Activated effector memory CD4-positive, alpha-beta T cell treated with anti-CD3 and anti-CD28 coated beads, Interleukin-2, amount 50 U/mL, for 16 hours (primary cell): ENCODE measurements at places on chromosomes 13 and 19.

DNA sequence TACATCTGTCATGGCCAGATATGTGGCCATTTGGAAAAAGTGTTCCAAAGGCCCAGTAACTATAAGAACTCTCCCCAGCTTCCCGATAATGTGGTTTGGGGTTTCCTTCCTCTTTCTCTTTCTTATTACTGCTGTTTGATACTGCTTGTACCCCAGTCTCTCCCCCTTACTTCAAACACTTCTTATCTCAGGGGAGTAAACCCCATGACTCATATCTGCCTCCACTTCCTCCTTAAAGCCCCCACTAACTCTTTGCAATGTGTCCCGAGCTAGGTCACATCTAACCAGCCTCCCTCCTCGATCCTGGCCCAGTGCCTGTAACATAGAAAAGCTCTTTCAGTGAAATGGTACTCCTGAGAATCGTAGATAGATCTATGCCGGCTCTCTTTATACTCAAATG is 82.4 kb upstream of the STARD13 start:
- no peak for DNase-seq

- no peak for DNase-seq
Measured at GRCh38 chr19:30419568-30420180, 47.5 kb downstream of the ZNF536 start.

DNA sequence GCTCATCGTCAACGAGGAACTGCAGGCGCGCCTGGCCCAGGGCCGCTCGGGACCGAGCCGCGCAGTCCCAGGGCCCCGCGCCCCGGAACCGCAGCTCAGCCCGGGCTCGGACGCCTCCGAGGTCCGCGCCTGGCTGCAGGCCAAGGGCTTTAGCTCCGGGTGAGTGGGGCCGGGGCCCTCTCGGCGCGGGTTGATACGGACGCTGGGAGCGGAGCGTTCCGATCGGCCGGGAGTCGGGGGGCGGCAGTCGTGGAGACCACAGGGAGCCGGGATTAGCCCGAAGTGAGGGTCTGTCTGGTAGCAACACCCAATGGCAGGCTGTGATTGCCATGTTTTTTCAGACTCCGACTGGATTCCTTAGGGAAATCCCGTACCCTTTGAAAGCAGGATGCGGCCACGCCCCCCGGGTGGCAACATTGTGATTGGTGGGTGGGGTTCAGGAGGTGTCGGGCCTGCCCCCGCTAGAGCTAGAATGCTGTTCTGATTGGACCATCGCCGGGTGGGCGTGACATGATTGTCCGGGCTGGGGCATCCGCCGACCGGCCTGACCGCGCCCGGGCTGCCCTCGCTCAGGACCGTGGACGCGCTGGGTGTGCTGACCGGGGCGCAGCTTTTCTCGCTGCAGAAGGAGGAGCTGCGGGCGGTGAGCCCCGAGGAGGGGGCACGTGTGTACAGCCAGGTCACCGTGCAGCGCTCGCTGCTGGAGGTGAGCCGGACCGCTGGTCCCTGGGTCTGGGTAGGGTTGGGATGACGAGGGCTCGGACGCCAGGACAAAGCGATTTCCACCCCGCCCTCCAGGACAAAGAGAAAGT is 11.3 kb downstream of the EPS8L1 start:
- DNase-seq, result peak; percentile 85

DNA sequence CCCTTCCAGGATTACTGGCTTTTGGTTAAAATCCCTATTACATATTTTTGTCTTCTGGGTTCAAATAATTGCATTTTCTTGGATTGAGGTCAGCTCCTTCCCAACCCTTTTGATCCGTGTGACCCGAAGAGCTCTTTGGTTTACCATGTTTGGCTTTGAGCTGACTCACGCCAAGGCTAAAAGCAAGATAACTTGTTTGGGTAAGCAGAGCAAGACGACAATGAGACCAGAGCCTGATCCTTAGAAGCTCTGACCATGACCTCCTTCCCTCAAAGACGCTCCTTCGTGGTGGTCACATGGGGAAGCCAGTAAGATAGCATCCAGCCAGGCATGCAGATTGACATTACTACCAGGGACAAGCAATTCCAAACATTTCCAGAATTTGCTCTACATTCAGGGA is 153.8 kb downstream of the DCT start:
- no peak for DNase-seq

GRCh38 chr13:80235166-80235966 is 105.6 kb downstream of the SPRY2 start:
- DNase-seq, result no peak

DNA sequence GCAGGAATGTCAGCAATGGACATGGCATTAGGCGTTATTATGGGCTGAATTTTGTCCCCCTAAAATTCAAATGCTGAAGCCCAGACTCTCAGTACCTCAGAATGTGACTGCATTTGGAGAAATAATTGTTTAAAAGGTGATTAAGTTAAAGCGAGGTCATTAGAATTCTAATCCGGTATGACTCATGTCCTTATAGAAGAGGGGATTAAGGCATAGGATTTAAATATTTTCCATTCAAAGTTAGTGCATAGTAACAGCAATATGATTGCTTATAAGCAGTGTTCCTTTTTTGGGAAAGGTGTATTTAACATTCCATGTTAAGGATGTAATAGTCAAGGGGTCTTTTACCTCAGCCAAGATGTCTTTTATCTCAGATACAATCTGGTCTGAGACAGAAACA is 95.5 kb downstream of the NHLRC3 start:
- no peak for DNase-seq

- no peak for DNase-seq
Measured at GRCh38 chr13:73656863-73657262, 477.3 kb downstream of the KLF12 start.

- no peak for DNase-seq
Measured at GRCh38 chr13:39448834-39449233, 154.2 kb downstream of the LHFPL6 start.

DNA sequence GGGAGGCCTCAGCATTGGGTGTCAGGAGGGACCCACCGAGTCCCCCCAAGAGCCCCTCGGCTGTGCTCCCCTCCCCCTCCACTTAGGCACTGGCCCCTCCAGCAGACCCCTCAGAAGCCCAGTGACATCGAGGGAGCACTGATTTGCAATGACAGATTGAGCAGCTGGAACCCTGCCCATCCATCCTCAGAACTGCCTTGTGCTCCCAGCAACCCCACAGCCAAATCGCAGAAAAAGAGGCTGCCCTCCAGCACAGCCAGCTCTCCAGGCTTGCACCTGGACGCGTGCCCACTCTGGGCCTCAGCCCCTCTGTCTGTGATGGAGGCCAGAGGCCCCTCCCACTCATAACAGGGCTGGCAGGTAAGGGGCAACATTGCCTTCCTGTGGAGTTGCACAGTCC is 123.2 kb upstream of the VSTM2B start:
- DNase-seq, result no peak

- peak; percentile 72 for DNase-seq
Measured at GRCh38 chr13:100131863-100132574, 43.1 kb downstream of the PCCA start.

GRCh38 chr13:79659121-79659521 is 178.2 kb downstream of the NDFIP2 start:
- DNase-seq, result no peak

GRCh38 chr13:38922170-38922569 is 68.5 kb downstream of the STOML3 start:
- no peak for DNase-seq

- no peak for DNase-seq
Measured at GRCh38 chr19:48760504-48761205, 5.3 kb downstream of the FGF21 start.

DNA sequence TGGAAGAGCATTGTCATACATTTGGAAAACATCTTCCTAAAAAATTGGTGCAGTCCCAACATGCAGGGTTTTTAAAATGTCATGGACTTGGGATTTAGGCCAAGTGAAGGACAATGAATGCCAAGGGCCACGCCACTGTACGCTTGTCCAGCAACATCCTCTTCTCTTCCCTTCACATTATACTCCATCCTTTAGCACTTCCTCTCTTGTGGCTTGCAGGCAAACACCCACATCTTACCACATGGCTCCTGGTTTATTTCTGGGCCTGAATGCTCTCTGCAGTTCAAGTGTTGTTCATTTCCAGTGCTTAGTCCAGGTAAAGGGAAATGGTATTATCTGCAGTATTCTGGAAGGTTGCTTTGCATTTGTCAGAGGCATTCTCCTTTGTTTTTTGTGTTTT is 45.0 kb downstream of the CBY2 start:
- DNase-seq, result no peak

- no peak for DNase-seq
Measured at GRCh38 chr13:100124265-100124664, 35.4 kb downstream of the PCCA start.

- no peak for DNase-seq
Measured at GRCh38 chr13:29436721-29437280, 158.7 kb downstream of the SLC7A1 start.

DNA sequence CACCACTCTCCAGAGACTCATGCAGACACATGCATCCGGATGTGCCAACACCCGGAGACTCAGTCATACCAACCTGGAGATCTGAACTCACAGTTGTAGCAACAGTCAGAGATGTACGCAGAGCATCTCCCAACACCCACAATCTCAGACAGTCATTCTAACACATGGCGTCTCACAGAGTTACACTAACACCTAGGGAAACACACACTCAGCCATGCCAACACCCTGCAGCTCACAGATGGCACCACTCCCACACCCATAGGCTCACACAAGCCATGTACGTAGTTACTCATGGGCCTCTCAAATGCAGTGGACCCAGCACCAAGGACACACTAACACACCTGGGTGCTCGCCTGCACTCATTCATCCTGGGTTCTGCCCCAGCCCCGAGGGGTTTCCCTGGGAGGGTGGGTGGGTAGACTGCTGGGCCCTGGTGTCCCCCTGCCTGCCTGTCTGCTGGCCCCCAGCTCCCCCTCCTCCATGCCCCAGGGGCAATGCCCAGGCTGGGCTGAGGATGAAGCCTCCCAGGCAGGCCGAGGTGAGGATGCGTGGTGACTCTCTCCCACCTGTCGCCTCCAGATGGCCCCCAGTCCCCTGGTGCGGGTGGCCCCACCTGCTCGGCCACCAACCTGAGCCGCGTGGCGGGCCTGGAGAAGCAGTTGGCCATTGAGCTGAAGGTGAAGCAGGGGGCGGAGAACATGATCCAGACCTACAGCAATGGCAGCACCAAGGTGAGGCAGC is 10.0 kb downstream of the PKN1 start:
- no peak for DNase-seq

DNA sequence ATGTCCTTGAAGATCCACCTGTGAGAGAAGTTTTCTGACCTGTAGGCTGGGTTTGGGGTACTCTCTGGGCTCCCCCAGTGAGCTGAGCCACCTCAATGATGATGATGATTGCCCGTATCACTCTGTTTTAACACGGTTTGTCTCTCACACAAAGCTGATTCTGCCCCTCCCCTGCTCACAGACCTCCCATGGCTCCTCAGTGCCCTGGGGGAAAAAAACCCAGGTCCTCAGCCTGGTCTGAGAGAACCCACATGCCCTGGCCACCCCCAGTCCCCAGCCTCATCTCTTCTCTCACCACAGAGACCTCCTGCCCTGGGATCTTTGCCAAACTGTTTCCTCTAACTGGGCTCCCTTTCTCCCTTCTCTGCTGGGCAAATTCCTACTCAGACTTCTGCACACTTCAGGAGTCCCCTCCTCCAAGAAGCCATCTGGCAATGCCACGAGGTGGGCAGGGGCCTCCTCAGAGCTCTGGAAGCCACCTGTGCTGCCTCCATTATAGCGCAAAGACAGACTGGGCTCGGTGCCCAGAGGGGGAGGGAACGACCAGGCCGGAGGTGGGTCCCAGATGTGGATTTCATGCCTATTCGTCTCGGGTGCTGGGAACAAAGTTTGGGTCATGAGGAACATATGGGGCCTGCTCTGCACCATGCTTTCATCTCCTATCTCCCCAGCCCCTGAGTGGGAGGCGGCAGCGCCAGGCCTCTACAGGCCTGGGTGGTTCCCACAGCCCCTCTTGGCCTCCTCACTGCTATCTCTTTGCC is 8.5 kb upstream of the CA11 start:
- DNase-seq, result no peak

DNA sequence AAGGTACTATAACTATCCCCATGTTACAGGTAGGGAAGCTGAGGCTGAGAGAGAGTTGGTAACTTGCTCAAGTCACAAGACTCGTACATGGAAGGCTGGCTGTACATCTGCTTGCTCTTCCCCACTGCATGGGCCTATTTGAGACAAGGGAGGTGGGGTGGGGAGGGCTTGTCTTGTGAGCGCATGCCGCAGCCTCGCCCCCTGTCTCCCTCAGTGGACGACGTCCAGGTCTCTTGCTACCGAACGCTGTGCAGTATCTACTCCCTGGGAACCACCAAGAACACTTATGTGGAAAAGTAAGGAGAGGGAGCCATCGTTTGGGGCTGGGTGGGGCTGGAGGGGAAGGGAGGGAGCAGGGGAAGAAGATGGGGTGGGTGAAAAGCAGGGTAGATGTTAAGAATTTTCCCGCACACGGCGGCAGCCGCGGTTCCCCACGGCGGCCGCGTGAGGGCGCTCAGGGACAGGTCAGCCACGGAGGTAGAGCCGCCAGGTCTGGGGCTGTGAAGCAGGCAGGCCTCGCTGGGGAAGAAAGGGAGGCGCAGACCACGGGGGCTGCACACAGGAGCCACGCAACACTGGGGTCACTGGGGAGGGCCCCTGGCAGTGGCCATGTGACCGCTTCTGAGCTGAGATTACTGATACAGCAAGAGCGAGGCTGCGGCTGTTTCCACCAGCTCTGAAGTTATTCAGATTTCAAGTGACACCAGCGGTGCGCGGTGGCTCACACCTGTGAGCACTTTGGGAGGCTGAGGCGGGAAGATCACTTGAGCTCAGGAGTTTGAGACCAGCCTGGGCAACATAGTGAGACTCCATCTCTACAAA is 81.5 kb downstream of the RYR1 start:
- peak; percentile 91 for DNase-seq

DNA sequence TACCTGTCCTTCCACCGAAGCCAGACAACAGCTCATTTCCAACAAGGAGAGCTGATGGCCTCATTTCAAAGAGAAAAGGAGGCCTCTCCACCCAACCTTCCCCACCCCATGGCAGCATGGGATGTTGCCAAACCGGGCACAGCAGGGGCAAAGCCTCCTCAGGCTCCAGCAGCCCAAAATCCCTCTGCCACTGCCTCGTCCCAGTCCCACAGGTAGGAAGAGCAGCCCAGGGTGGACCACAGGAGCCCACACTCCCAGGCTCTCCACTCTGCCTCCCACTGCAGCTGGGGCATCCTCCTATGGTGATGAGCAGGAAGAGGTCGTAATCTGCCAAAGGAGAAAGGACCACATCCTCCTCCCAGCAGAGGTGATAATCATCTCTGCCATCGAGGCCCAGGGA is 50.9 kb downstream of the PEPD start:
- DNase-seq, result peak; percentile 34

- no peak for DNase-seq
Measured at GRCh38 chr19:58203814-58204475, 21.1 kb downstream of the ZNF274 start.

DNA sequence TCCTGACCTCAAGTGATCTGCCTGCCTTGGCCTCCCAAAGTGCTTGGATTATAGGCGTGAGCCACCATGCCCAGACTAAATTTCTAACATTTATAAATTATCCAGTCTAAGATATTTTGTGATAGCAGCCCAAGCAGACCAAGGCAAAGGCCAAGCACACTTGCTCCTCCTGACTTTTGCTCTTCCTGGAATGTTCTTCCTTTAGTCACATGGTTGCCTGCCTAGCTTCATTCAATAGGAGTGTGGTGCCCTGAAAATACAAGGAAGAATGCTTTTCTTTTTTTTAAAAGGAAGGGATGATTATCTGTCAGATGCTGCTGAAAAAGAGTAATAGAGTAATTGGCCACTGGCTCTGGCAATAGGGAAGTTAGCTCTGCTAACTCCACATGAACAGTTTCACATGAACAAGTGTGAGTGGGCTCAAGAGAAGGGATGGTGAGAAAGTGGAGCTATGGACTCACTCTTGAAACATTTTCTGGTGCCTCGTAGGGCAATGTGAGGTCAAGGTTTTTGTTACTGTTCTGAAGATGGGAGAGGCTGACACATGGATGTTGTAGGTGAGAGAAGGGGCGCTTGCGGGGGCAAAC is 47.1 kb downstream of the USPL1 start:
- no peak for DNase-seq
